Foreskin keratinocyte (primary cell): ENCODE measurements at places on chromosomes 16 and 17. TPM values are rescaled to one million over a fixed set of nuclear protein-coding genes. Genes with fewer than 3 reads are reported as not detected.

PLA2G10 gene
- polyA plus RNA-seq = 0.79 and 0.90 TPM in 2 replicates

NLK gene
- 5.6 and 7.1 TPM in 2 replicates for polyA plus RNA-seq

IGSF6 gene
- 0.03 TPM in 1 of 2 replicates, not detected in the other for polyA plus RNA-seq

PIK3R5 gene
- not detected in 2 replicates for polyA plus RNA-seq

CDRT15 gene
- polyA plus RNA-seq = not detected in 2 replicates

AMDHD2 gene
- 17.5 and 20.7 TPM in 2 replicates for polyA plus RNA-seq

MAZ gene
- polyA plus RNA-seq = 154 and 167 TPM in 2 replicates
